ENCODE measurements at places on chromosomes 7 and 10. TPM values are rescaled to one million over a fixed set of nuclear protein-coding genes. Genes with fewer than 3 reads are reported as not detected.

GRCh38 chr7:46080595-46081159, 159.6 kb upstream of the IGFBP3 start:
- no peak overlapping the region for H3K4me3 ChIP-seq
- no peak overlapping the region for H3K27ac ChIP-seq
- no peaks in the 10 kb centered on the region for H3K27me3 ChIP-seq
- no peaks in the 10 kb centered on the region for H3K36me3 ChIP-seq
- H3K4me1 ChIP-seq, result 0 out of 2 replicates have a peak, but pooled peaks cover 3% of the 10 kb centered on the region

GRCh38 chr10:96767611-96768010, 47.3 kb upstream of the PIK3AP1 start:
- no peaks in the 10 kb centered on the region for H3K4me1 ChIP-seq
- DNase-seq, result no peak
- peaks cover 22% of the 10 kb centered on the region for H3K36me3 ChIP-seq
- no peak overlapping the region for H3K27ac ChIP-seq

GRCh38 chr7:121016966-121017365, 28.5 kb downstream of the CPED1 start:
- no peaks in the 10 kb centered on the region for H3K4me1 ChIP-seq
- no peak for DNase-seq

DNA sequence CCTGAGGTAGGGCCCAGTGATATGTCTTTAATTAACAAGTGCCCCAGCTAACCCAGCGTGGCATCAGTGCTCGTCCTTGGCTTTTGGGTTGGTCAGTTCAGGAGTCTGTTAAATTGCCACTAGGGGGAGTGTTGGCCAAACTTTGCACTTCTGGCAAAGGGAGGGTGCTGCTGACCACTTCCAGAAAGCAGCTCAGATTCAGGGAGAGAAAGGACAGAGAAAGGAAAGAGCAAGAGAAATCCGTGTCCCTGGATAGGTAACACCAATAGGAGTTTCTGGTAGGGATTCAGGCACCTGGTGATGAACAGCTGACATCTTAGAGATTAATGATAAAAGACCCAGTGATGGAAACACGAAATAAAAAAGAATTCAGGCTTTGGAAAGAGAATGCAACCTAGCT, 243.1 kb upstream of the AOAH start:
- H3K27ac ChIP-seq, result no peak overlapping the region
- peak; percentile 65 for DNase-seq
- no peaks in the 10 kb centered on the region for H3K27me3 ChIP-seq
- H3K4me3 ChIP-seq, result no peak overlapping the region
- H3K36me3 ChIP-seq, result no peaks in the 10 kb centered on the region
- peaks cover 49% of the 10 kb centered on the region for H3K4me1 ChIP-seq

- DNase-seq, result no peak
- no peak overlapping the region for H3K4me3 ChIP-seq
- no peaks in the 10 kb centered on the region for H3K36me3 ChIP-seq
- peaks cover 16% of the 10 kb centered on the region for H3K27me3 ChIP-seq
- peaks cover 40% of the 10 kb centered on the region for H3K4me1 ChIP-seq
Observed at GRCh38 chr7:47636081-47636432, 54.1 kb upstream of the TNS3 start.

DNA sequence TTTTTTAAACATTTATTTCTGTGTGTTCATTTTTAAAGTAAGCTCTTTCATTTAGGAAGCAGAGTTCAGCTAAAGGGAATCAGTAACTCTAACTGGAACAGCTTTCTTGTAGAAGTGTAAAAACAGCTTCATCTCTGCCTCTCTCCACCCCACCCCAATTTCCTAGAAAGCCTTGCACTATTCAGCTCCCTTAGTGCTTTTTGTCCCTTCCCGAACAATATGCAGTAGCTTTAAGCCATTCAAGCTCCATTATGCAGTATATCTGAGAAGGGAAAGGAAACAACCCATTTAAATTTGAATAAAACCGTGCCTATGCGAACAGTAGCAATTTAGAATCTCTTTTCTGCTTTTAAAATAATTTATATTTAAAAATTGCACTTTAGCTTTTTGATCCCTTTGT, 134.5 kb downstream of the TRIL start:
- H3K27ac ChIP-seq, result no peak overlapping the region
- no peak overlapping the region for H3K4me3 ChIP-seq
- H3K36me3 ChIP-seq, result no peaks in the 10 kb centered on the region
- no peak for DNase-seq
- H3K4me1 ChIP-seq, result peaks cover 39% of the 10 kb centered on the region

DNA sequence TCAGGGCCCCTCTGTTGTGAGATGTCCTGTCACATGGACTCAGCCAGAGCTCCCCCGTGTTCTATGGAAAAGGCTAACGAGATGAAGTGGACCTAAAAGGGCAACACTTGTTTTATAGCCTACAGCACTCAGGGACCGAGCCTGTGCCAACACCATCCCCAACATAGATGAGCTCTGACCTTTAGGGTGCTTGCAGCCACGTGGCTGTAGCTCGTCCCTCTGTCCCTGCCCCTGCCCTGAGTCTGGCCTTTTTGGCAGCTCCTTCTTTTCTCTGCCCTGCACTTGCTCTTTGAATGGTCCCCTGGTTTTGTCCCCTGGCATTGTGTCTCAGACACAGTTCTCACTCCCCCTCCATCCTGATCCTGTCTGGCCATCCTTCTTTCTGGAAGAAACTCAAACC, 81.2 kb upstream of the GDF10 start:
- DNase-seq, result no peak
- no peaks in the 10 kb centered on the region for H3K36me3 ChIP-seq
- peaks cover 9% of the 10 kb centered on the region for H3K4me1 ChIP-seq
- no peak overlapping the region for H3K4me3 ChIP-seq

- H3K36me3 ChIP-seq, result no peaks in the 10 kb centered on the region
- H3K4me1 ChIP-seq, result peaks cover 8% of the 10 kb centered on the region
- H3K4me3 ChIP-seq, result no peak overlapping the region
- H3K27ac ChIP-seq, result no peak overlapping the region
- H3K27me3 ChIP-seq, result no peaks in the 10 kb centered on the region
- no peak for DNase-seq
Observed at GRCh38 chr10:11783558-11783865, 39.6 kb upstream of the PROSER2 start.

DNA sequence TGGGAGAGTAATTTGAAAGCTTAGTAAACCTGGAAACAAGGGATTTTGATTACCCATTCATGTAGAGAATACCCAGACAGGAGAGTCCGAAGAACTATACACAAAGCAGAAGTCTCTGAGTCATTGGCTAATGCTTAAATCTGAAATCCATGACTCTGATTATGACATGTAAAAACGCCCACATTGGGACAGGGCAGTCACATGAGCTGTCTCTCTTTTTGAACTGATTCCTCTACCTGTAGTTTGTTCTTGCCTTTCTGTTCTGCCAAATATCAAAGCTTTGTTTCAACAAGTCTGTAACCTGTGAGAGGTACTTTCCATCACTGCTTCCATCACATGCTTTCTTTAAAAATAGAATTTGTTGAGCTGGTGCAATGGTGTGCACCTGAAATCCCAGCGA, 4.3 kb upstream of the GPNMB start:
- DNase-seq, result no peak
- no peak overlapping the region for H3K27ac ChIP-seq
- H3K36me3 ChIP-seq, result no peaks in the 10 kb centered on the region
- no peak overlapping the region for H3K4me3 ChIP-seq
- peaks cover 6% of the 10 kb centered on the region for H3K4me1 ChIP-seq

GRCh38 chr7:30424506-30424905, 54.1 kb downstream of the NOD1 start:
- peaks cover 6% of the 10 kb centered on the region for H3K36me3 ChIP-seq
- H3K4me3 ChIP-seq, result no peak overlapping the region
- peaks cover 2% of the 10 kb centered on the region for H3K4me1 ChIP-seq
- DNase-seq, result no peak
- no peak overlapping the region for H3K27ac ChIP-seq

- H3K4me1 ChIP-seq, result peaks cover 14% of the 10 kb centered on the region
- no peaks in the 10 kb centered on the region for H3K36me3 ChIP-seq
- H3K27me3 ChIP-seq, result no peaks in the 10 kb centered on the region
Observed at GRCh38 chr10:30088178-30088577, 28.8 kb upstream of the JCAD start.

- H3K4me3 ChIP-seq, result no peak overlapping the region
- no peaks in the 10 kb centered on the region for H3K27me3 ChIP-seq
- H3K27ac ChIP-seq, result no peak overlapping the region
- no peak for DNase-seq
- H3K36me3 ChIP-seq, result peaks cover 8% of the 10 kb centered on the region
Observed at GRCh38 chr7:6650521-6651011, 13.4 kb downstream of the ZNF316 start.

- no peak for DNase-seq
- peak overlapping the region; percentile 14 for H3K27ac ChIP-seq
- H3K27me3 ChIP-seq, result no peaks in the 10 kb centered on the region
- H3K36me3 ChIP-seq, result peaks cover 41% of the 10 kb centered on the region
- H3K4me3 ChIP-seq, result no peak overlapping the region
Observed at GRCh38 chr7:50594734-50595485, 29.7 kb upstream of the DDC start.

DNA sequence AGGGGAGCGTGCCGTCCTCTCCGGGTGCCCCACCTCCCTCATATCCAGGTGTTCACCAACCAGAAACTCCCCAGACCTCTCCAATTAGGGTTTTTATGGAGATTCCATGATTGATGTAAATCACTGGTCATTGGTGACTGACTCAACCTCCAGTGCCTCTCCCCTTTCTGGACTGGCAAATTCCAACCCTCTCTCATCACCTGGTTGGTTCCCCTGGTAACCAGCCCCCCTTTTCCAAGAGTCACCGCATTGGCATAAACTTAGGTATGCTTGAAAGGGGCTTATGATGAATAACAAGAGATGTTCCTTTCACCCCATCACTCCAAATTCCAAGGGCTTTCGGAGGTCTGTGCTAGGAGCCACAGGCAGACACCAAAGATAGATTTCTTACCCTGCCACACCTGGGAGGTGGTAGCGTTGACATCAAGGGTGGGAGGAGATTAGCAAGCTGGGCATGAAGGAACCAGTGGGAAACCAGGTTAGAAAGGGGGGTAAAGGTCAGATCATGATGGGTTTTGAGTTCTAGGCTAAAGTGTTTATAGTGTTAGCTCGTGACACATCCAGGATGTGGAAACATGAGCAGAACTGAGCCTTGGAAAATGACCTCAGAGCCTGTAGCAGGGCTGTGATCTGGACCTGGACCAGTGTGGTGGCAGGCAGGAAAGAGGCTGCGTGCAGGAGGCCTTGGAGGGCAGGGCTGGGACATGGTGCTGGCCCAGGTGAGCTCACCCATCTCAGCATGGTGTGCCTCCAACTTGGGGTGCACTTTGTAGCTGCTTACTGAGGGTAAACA, 45.1 kb downstream of the CAMK1D start:
- H3K27me3 ChIP-seq, result no peaks in the 10 kb centered on the region
- no peak overlapping the region for H3K27ac ChIP-seq
- H3K36me3 ChIP-seq, result no peaks in the 10 kb centered on the region
- DNase-seq, result no peak

DNA sequence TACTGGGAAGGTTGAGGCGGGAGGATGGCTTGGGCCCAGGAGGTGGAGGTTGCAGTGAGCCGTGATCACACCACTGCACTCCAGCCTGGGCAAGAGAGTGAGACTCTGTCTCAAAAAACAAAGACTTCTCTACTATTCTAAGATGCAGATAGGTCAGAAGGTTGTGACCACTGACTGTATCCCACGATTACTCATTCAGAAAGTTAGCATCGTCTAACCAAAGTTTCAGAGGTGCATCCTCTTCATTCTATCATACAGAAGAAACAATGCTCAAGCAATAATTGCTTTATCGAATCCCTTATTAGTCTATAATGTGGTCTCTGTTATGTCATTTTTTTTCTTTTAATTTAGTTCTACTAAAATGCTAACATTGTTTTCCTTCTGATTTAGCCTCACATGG, 348.7 kb upstream of the LRGUK start:
- H3K4me1 ChIP-seq, result no peaks in the 10 kb centered on the region
- DNase-seq, result no peak
- no peak overlapping the region for H3K27ac ChIP-seq
- no peaks in the 10 kb centered on the region for H3K27me3 ChIP-seq
- H3K36me3 ChIP-seq, result peaks cover 11% of the 10 kb centered on the region

Gene STK31
- total RNA-seq, result 0.30 TPM

Gene PTEN
- total RNA-seq, result 54.2 TPM

Gene TMEM236
- total RNA-seq, result 0.04 TPM

Gene GPNMB
- 1.1 TPM for total RNA-seq

Gene SPDYE9
- not detected for total RNA-seq

Gene HKDC1
- total RNA-seq, result not detected

Gene LOXL4
- total RNA-seq, result 0.21 TPM
